ENCODE measurements at places on chromosomes 12 and 14. TPM values are rescaled to one million over a fixed set of nuclear protein-coding genes. Genes with fewer than 3 reads are reported as not detected.

GRCh38 chr14:24401810-24402702, 3.3 kb downstream of the NYNRIN start:
- no peak for DNase-seq

DNA sequence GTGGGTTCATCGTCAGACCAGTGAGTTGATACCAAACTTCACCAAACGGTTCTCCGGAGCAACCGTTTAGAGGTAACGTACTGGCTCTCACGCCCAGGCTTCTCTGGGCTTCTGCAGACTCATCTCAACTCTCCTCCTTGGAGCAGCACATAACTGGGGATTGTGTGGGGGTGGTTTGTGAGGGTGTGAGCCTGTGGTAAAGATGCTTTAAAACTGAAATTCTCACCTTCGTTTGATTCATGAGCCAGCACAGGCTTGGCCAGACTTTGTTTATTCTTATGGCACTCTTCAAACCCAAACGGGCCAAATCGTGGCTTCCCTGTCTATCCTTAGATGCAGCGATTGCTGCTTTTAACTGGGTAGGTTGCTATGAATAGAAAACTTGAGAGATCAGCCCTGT, 121.3 kb downstream of the SAMD4A start:
- no peak for DNase-seq

DNA sequence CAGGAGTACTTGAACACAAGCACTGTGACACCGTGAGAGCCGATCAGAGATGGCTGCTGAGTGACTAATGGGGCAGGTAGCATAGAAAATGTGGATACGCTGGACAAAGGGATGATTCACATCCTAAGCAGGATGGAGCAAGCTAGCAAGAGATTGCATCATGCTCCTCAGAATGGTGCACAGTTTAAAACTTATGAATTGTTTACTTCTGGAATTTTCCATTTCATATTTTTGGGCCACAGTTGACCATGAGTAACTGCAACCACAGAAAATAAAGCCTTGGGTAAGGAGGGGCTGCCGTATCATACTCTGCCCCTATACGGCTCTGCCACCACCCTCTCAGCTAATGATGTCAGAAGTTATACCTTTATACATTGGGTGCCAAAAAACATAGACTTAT, 23.3 kb upstream of the MARK3 start:
- peak; percentile 88 for DNase-seq

- no peak for DNase-seq
These were observed 37.0 kb upstream of the OAS1 start for GRCh38 chr12:112869778-112870177.

DNA sequence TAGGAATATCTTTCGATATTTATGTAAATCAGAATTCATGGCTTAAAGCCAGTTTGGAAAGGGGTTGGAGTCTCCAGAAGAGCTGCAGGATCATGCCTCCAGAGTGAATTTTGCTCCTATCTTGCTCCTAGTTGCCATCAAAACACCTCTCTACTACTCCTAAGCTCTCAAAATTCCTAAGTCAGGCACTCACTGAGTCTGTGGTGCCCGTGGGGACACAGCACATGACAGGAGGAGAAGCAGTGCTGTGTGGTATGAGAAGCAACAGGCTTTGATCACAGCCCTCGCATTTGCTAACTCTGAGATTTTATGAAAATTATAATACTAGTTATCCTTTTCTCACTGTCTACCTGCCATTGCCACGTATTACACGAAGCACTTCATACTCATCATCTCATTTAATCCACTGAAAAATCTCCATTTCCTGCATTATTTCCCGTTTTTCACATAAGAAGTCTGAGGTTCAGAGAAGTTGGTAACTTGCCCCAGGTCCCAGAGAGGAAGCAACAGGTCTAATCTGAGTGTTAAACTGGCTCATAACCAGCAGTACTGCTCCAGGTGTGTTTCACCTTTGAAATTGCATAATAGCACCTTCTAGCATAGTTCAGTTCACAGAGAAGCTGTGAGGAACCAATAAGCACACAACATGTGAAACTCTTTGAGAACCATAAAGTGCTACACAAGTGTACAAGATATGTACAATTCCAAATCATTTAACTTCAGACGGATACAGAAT, 33.1 kb upstream of the SLC35F4 start:
- no peak for DNase-seq

- no peak for DNase-seq
These were observed 274.3 kb downstream of the RPL10L start for GRCh38 chr14:46377305-46377704.

DNA sequence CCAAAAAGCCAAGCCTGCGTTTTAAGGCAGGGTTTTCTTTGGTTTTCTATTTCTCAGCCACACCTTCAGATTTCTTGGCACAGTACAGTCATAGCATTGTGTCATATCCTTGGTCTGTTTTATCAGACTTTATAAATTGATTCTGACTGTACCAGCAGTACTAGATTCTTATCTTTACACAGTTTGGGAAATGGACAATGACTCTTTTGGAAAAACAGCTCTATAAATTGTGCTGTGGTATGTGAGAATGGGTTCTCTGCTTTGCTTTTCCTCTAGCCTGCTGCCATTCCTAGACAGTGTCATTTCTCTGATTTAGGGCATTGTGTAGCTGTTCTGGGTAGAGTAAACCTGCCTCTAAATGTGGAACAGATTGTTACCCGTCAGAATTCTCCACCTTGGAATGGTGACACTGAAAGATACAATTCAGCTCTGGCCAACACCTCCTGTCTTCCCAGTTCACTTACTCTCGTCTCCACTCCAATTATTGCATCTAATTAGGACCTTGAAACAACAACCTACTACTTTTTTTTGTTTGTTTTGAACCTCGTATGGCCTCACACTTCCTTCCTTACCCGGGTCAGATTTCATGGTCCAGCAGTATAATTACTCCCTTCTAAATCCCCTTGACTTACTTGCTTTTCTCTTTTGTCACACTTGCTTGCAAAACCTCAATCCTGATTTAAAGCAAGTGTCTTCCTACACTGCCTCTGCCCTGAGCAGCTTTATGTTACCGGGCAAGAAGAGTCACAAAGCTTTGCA, 226.3 kb downstream of the ERC1 start:
- peak; percentile 77 for DNase-seq

GRCh38 chr12:31832740-31833729, 104.2 kb upstream of the AMN1 start:
- DNase-seq: no peak

DNA sequence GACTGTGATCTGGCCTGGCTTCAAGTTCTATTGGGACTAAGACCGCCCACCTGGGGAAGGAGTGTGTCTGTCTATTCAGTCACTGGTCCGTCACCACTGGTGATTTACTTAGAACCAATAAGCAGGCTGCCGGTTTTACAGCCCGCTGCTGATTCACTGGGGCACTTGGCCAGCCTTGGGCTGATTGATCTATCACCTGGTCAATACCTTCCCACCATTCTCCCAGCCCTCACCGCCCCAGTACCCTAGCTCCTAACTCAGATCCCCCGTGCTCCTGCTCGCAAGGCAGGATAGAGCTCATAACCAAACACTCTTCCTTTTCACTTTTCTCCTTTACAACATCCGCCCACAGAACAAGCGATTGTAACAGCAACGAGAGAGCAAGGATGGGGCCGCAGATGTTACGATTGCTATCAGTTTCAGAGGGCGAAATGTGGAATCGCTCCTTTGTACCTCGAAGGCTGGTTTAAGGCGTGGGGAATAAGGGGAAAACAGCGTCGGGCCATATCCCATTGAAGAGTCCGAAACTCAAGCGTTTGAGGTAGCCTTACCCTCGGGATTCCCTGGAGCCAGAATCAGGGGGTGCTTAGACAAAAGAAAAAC, 672 bp downstream of the RDH11 start:
- peak; percentile 81 for DNase-seq

DNA sequence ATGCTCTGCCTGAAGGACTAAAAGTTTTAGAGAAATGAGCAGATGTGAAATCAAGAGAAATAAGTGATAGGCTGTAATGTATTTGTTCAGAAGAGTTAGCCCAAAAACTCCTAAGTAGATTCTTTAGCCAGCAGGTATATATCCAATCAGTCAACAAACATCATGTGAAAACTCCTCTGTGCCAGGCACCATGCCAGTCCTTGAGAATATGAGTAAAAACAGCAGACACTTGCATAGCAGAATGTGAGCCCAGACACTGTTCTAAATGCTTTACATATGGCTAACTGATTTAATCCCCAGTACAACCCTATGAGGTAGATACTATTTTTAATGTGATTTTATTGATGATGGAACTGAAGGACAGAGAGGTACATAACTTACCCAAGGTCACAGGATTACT, 329.8 kb downstream of the PAWR start:
- no peak for DNase-seq

- no peak for DNase-seq
These were observed 6.5 kb downstream of the PPP1R3E start for GRCh38 chr14:23296012-23296777.

DNA sequence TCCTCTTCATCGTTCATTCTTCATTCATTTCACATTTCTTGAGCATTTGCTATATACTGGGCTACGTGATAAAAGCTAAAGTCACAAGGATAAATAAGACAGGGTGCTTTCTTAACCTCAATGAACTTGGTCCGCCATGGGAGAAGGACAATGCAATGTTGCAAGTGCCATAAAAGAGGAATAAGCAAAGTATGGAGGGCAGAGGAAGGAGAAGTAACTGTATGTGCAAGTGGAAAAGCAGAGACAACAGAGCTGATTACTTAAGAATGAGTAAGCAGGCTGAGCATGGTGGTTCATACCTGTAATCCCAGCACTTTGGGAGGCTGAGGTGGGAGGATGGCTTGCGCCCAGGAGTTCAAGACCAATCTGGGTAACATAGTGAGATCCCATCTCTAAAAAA, 14.4 kb downstream of the AREL1 start:
- DNase-seq: no peak

DNA sequence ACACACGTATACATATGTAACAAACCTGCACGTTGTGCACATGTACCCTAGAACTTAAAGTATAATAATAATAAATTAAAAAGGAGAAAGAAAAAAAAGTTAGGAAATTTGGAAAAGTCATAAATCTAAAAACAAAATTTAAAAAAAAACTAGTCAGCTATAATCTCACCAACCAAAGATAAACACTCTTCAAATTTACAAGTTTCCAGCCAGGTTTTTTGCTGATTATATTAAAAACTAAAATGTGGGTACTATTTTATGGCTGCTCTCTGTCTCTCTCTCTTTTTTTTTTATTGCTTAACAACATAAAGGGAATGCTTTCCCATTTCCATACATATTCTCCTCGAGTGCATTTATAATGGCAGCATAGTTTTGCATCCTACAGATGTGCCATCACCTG, 25.0 kb upstream of the RNASE3 start:
- DNase-seq: no peak

Gene OR6C2
- total RNA-seq: not detected

Gene FAM222A
- 0.26 TPM for total RNA-seq

Gene EEA1
- total RNA-seq: 31.6 TPM

Gene CLEC9A
- total RNA-seq: not detected

Gene C12orf60
- 0.79 TPM for total RNA-seq

Gene MORN3
- 1.6 TPM for total RNA-seq

Gene SLC5A8
- not detected for total RNA-seq
